Stimulated activated CD4-positive, alpha-beta T cell treated with anti-CD3 and anti-CD28 coated beads, Interleukin-1b, Interleukin-23, amount 100 ng/mL, for 24 hours (primary cell): ENCODE measurements at places on chromosomes 7 and 10.

DNA sequence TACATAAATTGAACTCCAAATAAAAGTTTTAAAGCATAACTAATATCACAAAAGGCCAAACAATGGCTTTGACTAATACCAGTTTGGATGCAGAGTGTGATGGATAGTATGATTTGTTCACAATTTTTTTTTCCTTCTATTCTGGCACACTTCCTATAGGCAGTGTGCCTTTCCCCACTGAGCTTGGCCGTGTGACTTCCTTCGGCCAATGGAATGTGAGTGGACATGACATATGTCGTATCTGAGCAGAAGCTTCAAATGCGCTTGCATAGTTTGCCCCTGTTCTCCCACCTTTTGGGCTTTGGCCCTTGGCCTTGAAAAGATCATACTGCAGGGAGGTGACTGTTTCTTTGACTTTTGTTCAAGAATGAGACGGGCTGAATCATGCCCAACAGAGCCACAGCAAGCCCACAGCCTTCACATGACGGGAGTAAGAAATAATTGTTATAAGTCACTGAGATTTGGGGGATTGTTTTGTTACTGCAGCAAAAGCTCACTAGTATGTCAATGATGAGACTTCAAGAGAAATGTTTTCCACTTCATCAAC, 279.9 kb upstream of the NEBL start:
- no peak for DNase-seq

GRCh38 chr10:12191715-12192114, 4.0 kb downstream of the NUDT5 start:
- no peak for DNase-seq

GRCh38 chr7:71133856-71134255, 1.9 kb downstream of the GALNT17 start:
- no peak for DNase-seq

DNA sequence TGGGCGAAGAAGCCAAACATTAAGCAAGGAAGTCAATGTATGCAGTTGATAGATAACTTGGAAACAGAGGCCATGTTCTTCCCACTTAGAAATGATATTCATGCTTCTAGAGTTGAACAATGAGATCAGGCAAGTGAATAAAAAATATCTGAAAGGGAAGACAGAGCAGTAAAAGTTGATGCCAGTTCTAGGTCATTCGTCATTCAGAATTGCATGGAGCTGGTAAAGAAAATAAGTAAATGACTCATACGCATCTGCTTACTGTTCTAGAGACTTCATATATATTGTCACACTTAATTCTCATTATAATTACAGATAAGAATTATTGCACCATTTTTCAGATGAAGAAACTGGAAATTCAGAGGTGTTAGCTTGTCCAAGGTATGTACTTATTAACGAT, 158.9 kb upstream of the FERD3L start:
- DNase-seq = no peak

- no peak for DNase-seq
Measured at GRCh38 chr10:42476101-42476500, 162.3 kb downstream of the ZNF33B start.

DNA sequence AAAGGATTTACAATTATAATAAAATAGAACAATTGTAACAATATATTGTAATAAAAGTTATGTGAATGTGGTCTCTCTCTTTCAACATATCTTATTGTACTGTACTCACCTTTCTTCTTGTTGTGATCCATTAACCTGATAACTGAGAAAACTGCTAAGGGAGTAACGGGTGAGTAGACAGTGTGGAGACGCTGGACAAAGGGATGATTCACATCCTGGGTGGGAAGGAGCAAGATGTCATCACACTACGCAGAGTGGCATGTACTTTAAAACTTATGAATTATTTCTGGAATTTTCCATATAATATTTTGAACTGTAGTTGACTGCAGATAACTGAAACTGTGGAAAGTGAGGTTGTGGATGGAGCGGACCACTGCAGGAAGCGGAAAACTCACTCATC, 91.2 kb upstream of the PLPP4 start:
- DNase-seq = no peak

GRCh38 chr10:132591166-132591971, 53.8 kb downstream of the INPP5A start:
- DNase-seq = no peak

DNA sequence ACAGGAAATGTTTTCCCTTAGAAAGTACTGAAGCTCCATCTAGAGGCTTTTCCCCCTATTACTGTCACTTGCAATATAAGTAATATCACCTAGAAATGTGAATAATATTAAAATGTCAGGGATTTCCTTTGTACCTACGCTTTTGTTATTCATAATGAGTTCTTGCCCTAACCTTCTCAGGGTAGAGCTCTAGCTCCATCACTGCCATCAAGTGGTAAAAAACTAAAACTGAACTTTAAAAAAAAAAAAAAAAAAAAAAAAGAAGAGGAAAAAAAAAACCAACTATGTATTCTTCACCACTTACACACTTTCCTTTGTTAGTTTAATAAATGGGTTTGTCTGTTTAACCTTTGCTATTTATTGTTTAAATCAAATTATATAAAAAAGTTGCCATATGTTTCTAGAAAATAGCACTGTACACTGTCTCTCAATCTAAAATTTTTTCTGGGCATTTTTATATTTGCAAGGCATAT, 49.9 kb downstream of the DNAJC1 start:
- DNase-seq = no peak

GRCh38 chr10:95287281-95287680, 3.5 kb downstream of the PDLIM1 start:
- no peak for DNase-seq

- no peak for DNase-seq
Measured at GRCh38 chr10:126670895-126671261, 385 bp upstream of the C10orf90 start.

GRCh38 chr10:115093776-115094408, 727 bp downstream of the ATRNL1 start:
- DNase-seq = no peak

- DNase-seq = no peak
Measured at GRCh38 chr10:70055550-70055949, 2.9 kb downstream of the MACROH2A2 start.

DNA sequence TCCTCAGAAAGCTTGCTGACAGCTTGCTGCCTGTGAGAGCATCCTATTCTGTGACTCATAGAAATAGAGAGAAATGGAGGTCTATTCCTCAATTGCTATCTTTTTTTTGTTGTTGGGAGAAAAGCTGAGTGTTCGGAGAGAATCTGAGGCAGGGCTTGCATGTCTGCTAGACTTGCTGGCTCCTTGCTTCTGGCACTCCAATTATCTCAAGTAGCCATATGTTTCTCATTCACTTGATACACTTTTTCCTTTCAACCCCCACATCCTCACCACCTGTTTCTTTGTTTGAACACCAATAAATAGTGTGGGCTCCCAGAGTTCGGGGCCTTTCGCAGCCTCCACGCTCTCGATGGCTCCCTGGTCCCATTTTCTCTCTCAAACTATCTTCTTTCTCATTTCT, 172.2 kb downstream of the SH2D4B start:
- DNase-seq = no peak

DNA sequence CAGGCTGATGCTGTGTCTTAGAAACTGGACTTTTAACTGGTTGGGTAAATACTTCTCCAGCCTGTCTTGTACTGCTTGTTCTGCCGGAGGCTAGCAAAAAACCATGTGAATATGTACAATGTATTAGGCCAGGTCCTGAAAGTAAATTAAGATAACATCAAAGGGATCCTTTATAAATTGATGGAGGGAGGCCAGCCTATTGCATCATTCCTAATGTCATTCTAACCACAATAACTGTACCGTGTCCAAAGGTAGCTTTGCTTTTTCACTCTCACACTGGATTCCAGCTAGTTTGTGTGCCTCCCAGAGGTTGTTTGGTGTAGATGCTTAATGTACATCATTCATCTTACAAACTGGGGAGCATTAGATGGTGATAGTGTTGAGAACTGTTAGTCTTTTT, 91.2 kb upstream of the SEM1 start:
- no peak for DNase-seq

- DNase-seq = no peak
Measured at GRCh38 chr7:78018641-78019446, 220.3 kb downstream of the PHTF2 start.

DNA sequence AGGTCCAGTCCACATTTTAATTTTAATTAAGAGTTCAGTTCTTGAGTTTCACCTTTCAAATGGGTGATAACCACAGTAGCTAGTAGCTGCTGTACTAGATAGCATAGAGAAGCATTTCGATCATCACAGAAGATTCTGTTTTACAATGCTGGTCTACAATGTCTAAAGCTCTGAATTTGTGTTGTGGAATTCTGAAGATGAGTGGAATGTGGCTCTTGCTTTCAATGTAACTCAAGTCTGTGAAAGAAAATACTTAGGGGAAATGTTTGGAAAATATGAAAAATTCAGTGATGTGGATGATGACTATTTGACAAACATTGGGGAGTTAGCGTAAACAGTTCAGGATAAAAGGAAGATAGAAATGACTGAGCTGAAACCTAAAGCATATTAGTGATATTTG, 139.4 kb downstream of the GNAT3 start:
- DNase-seq = no peak

- DNase-seq = no peak
Measured at GRCh38 chr10:107004362-107004761, 160.1 kb downstream of the SORCS1 start.

- DNase-seq = no peak
Measured at GRCh38 chr10:23533212-23533611, 94.3 kb downstream of the OTUD1 start.

- no peak for DNase-seq
Measured at GRCh38 chr10:27383595-27384542, 120.2 kb upstream of the RAB18 start.

- no peak for DNase-seq
Measured at GRCh38 chr7:157970744-157971143, 616.9 kb downstream of the PTPRN2 start.

DNA sequence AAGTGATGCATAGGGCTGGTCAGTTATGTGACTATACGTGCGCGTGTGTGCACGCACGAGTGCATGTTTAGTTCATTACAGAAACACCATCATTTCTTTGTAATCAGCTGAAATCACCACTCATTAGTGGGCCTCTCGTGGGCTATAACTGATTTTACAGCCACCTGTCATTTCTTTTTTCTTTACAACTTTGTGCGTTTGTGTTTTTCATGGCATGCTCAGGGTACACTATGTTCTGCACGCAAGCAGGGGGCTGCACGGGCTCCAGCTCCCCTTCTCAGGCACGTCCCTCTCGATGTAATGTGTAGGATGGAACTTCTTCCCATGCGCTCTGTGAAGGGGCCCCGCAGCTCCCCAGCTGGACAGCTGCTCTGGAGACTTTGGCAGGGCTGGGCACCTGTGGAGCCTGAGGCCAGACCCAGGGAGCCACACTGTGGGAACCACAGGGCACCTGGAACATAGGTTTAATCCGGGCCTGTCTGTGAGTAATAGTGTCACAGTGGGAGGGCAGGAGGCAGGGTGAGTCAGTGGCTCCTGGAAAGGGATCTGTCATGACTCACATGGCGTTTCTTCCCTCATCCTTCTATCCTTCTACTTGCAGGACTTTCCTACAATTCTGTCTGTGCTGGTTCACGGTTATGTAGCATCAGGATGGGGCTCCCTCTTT, 4.9 kb downstream of the GCK start:
- DNase-seq = no peak

DNA sequence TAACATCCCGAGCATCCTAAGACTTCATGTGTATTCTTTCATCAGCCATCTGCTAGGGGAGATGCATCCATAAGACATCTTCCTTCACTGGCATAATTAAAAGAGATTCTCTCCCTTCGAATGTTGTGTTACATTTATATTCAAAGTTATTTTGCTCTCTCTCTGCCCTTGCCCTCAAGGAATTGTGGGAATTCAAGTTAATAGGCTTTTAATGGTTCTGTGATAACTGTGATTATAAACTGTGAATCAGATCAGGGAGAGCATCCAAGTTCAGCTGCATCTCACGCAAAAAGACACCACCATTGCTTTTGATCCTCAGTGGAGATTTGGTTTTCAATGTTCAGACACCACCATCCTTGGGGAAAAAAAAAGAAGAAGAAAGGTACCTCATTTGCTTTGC, 9.2 kb upstream of the TEX36 start:
- DNase-seq = no peak

GRCh38 chr10:48671914-48672595, 12.6 kb upstream of the WDFY4 start:
- DNase-seq = no peak

GRCh38 chr10:124075231-124075955, 18.0 kb downstream of the CHST15 start:
- no peak for DNase-seq

GRCh38 chr7:86643561-86644281, at the start of gene GRM3:
GRM3 (plus strand) TSS chr7:86643909; CDS start chr7:86765146, 121,237 bp downstream.
- no peak for DNase-seq

- DNase-seq = no peak
Measured at GRCh38 chr7:138303230-138304070, 156.6 kb upstream of the TRIM24 start.

GRCh38 chr10:80046629-80047441, 31.6 kb upstream of the TMEM254 start:
- peak; percentile 62 for DNase-seq

GRCh38 chr10:23013581-23014335, 81.6 kb upstream of the MSRB2 start:
- no peak for DNase-seq

DNA sequence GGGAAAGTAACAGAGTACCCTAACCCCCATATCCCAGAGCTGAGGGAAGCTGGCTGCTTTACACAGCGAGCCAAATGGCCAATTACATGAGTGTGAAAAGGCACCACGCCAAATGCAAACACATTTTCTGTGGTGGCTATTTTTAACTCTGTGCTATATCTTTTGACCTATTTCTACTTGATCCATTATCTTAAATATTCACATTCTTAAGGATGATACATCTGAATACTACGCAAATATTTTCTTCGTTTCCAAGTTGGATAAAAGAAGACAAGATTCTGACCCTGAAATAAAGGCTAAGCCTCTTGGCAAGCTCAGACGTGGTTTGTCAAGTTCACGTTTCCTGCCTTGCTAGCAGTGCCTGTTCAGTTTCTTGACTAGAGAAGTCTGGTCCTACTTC, 146.7 kb upstream of the TMEM196 start:
- DNase-seq = no peak

DNA sequence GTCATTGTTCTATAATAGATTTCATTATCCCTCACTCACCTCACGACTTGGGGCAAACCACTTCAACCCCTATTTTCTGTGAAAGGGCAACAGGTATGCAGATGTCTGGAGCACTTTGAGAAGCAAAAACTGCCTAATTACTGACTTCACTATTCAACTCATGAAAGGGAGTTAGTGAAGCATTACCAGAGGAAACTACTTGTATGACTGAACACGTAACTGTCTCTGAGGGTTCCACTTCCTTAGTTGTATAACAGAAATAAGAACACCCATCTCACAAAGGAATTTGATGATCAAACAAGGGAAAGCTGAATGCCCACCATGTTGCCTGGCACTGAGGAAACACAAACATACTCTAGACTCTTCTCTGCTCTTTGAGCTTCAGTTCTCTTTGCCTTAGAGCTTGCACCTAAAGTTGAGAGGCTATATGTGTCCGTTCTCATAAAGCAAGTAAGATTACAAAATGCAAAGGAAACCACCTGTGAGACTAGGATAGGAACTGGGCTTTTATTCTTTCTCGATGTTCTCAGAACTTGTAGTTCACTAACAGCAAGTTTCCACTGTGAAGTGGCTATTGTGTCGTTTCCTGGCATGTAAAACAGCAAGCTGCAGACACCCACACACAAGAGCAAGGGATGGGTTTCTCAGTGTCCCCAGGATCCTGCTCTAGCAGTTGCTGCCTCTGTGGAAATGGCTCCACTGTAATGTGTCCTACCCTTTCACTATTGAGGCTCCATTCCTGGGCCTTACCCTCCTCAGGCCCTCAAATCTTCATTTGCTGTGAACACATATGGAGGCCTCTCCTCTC, 2.6 kb downstream of the TMEM243 start:
- DNase-seq = no peak
